Nephron progenitor cell (in vitro differentiated cells): ENCODE measurements at places on chromosomes 16 and 17.

DNA sequence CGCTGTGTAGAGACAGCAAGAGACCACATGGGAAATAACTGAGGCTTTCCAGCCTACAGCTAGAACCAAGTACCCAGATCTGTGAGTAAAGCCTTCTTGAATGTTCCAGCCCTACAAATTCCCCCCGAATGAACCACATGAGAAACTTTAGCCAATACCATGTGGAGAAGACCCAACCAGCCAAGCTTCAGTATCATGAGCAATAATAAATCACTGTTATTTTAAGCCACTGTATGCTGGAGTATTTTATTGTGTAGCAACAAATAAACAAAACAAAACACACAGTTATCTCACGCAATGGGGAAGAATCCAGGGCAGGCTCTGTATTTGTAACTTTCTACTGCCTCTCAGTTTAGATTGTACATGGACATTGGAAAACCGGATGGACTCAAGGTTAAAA, 426.2 kb downstream of the CDH11 start:
- no peaks in the 10 kb centered on the region for H3K27me3 ChIP-seq
- no peak overlapping the region for H3K27ac ChIP-seq
- no peaks in the 10 kb centered on the region for H3K4me1 ChIP-seq
- H3K36me3 ChIP-seq, result no peaks in the 10 kb centered on the region

- no peak overlapping the region for H3K27ac ChIP-seq
- no peak for DNase-seq
- no peaks in the 10 kb centered on the region for H3K4me1 ChIP-seq
Observed at GRCh38 chr17:63258785-63259184, 187.3 kb downstream of the CYB561 start.

- H3K4me1 ChIP-seq, result no peaks in the 10 kb centered on the region
- no peaks in the 10 kb centered on the region for H3K36me3 ChIP-seq
- no peak overlapping the region for H3K4me3 ChIP-seq
- H3K27me3 ChIP-seq, result peaks cover 8% of the 10 kb centered on the region
- DNase-seq, result no peak
- H3K27ac ChIP-seq, result no peak overlapping the region
Observed at GRCh38 chr16:66856184-66856730, 12.0 kb downstream of the CA7 start.

- peaks cover 27% of the 10 kb centered on the region for H3K4me1 ChIP-seq
- no peaks in the 10 kb centered on the region for H3K27me3 ChIP-seq
- H3K36me3 ChIP-seq, result peaks cover 63% of the 10 kb centered on the region
- no peak overlapping the region for H3K4me3 ChIP-seq
- peak overlapping the region; percentile 75 for H3K27ac ChIP-seq
Observed at GRCh38 chr17:57657211-57657610, 87.9 kb downstream of the CCDC182 start.

GRCh38 chr17:3528880-3529511, 28.6 kb downstream of the TRPV3 start:
- no peak overlapping the region for H3K4me3 ChIP-seq
- peaks cover 23% of the 10 kb centered on the region for H3K4me1 ChIP-seq
- H3K36me3 ChIP-seq, result no peaks in the 10 kb centered on the region
- H3K27me3 ChIP-seq, result peaks cover 15% of the 10 kb centered on the region
- H3K27ac ChIP-seq, result no peak overlapping the region

DNA sequence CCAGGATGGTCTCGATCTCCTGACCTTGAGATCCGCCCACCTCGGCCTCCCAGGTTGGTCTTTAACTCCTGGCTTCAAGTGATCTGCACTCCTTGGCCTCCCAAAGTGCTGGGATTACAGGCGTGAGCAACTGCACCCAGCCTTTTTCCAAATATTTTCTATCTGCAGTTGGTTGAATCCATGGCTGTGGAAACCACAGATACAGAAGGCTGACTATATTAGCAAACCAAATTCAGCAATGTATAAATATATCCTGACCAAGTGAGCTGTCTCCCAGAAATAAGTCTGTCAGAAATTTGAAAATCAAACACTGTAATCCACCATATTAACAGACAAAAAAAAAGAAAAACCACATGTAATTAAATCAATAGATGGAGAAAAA, 9.6 kb downstream of the CFDP1 start:
- peak overlapping the region; percentile 9 for H3K27ac ChIP-seq
- H3K4me3 ChIP-seq, result no peak overlapping the region
- peaks cover 47% of the 10 kb centered on the region for H3K36me3 ChIP-seq
- DNase-seq, result no peak

GRCh38 chr17:4706121-4706520, 2.2 kb upstream of the PELP1 start:
- peaks cover 7% of the 10 kb centered on the region for H3K27me3 ChIP-seq
- H3K27ac ChIP-seq, result no peak overlapping the region
- H3K36me3 ChIP-seq, result peaks cover 7% of the 10 kb centered on the region

DNA sequence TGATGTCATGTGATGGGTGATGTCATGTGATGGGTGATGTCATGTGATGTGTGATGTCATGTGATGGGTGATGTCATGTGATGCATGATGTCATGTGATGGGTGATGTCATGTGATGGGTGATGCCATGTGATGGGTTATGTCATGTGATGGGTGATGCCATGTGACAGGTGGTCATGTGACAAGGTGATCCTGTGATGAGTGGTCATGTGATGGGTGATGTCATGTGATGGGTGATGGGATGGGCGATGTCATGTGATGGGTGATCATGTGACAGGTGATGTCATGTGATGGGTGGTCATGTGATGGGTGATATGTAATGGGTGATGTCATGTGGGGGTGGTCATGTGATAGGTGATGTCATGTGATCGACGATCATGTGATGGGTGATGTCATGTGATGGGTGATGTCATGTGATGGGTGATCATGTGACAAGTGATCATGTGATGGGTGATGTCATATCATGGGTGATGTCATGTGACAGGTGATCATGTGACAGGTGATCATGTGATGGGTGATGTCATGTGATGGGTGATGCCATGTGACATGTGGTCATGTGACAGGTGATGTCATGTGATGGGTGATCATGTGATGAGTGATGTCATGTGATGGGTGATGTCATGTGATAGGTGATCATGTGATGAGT, 17.2 kb downstream of the CD300LB start:
- no peak for DNase-seq
- H3K4me1 ChIP-seq, result peaks cover 20% of the 10 kb centered on the region
- H3K27ac ChIP-seq, result peak overlapping the region; percentile 97

DNA sequence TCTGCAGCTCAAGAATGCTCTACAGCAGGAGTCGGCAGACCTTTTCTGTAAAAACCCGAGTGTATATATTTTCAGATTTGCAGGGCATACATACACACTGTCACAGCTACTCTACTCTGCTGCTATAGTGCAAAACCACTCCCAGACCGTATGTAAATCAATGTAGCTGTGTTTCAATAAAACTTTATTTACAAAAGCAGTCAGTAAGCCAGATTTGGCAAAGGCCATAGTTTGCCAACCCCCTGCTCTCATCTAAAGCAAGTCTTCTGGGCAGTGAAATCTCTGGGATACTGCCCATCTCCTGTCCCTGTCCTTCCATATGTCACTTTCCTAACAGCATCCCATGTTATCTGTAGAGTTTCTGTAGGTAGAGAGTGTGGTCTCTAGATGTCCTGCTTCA, 57.2 kb upstream of the GSG1L start:
- H3K4me3 ChIP-seq, result no peak overlapping the region
- H3K4me1 ChIP-seq, result no peaks in the 10 kb centered on the region
- H3K27me3 ChIP-seq, result no peaks in the 10 kb centered on the region
- DNase-seq, result no peak

- H3K4me1 ChIP-seq, result peaks cover 27% of the 10 kb centered on the region
- no peak overlapping the region for H3K4me3 ChIP-seq
- H3K27ac ChIP-seq, result no peak overlapping the region
- H3K27me3 ChIP-seq, result peaks cover under 1% of the 10 kb centered on the region
Observed at GRCh38 chr16:8625491-8626087, 4.1 kb downstream of the METTL22 start.

GRCh38 chr17:34259146-34259545, 4.1 kb downstream of the CCL2 start:
- no peak for DNase-seq
- H3K27me3 ChIP-seq, result peaks cover 18% of the 10 kb centered on the region
- peak overlapping the region; percentile 34 for H3K27ac ChIP-seq
- H3K36me3 ChIP-seq, result no peaks in the 10 kb centered on the region

DNA sequence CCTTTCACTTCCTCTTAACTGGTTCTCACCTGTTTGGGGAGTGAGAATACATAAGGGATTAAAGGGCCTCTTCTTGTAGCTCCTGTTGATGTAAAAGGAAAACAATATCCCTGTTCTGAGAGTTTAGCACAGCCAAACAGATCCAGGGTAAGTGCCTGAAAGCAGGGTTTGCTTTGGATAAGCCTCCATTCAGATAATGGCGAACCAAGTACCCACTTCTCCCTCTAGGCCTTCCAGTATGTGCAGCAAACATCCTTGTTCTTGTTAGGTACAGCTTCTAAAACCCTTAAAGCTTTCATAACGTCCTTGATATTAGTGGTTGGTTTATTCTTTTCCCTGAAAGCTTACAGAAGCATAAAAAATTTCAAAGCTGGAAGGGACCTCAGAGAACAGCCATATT, 130.6 kb upstream of the DNAH9 start:
- H3K27ac ChIP-seq, result no peak overlapping the region
- H3K27me3 ChIP-seq, result peaks cover 5% of the 10 kb centered on the region
- no peak overlapping the region for H3K4me3 ChIP-seq
- no peaks in the 10 kb centered on the region for H3K4me1 ChIP-seq
